ENCODE measurements at places on chromosomes 13 and 19. TPM values are rescaled to one million over a fixed set of nuclear protein-coding genes. Genes with fewer than 3 reads are reported as not detected.

The TMIGD2 gene
- 4.0 TPM for polyA plus RNA-seq

The ZIC5 gene
- not detected for polyA plus RNA-seq

The KLHL1 gene
- not detected for polyA plus RNA-seq

The NLRP8 gene
- polyA plus RNA-seq: not detected

The PRRG2 gene
- 2.9 TPM for polyA plus RNA-seq

The PRX gene
- polyA plus RNA-seq: 4.5 TPM

The C19orf18 gene
- 0.23 TPM for polyA plus RNA-seq

The PODNL1 gene
- polyA plus RNA-seq: 2.5 TPM

The ZNF541 gene
- 0.45 TPM for polyA plus RNA-seq

The BCAM gene
- 66.5 TPM for polyA plus RNA-seq

The RANBP3 gene
- polyA plus RNA-seq: 26.3 TPM

The MICOS13 gene
- 53.6 TPM for polyA plus RNA-seq

The CYP2F1 gene
- not detected for polyA plus RNA-seq

The MRPL54 gene
- 128 TPM for polyA plus RNA-seq

The ZNF442 gene
- polyA plus RNA-seq: 1.3 TPM

The ZNF846 gene
- 4.3 TPM for polyA plus RNA-seq

The CGB5 gene
- 1.1 TPM for polyA plus RNA-seq

Measured in adipose tissue (tissue), 3 donors.